Midbrain (tissue), 1 donor: ENCODE measurements at places on chromosomes 5 and 9.
A peak's percentile ranks its signal among the peaks of the same experiment; 100 is the strongest.

- DNase-seq, result no peak
These were observed 37.9 kb downstream of the PLEKHG4B start for GRCh38 chr5:129820-130219.

- peak; percentile 32 for DNase-seq
These were observed 185.9 kb upstream of the RASA1 start for GRCh38 chr5:87081511-87082372.

GRCh38 chr5:126339215-126339805 is 83.9 kb upstream of the GRAMD2B start:
- peak; percentile 66 for DNase-seq

DNA sequence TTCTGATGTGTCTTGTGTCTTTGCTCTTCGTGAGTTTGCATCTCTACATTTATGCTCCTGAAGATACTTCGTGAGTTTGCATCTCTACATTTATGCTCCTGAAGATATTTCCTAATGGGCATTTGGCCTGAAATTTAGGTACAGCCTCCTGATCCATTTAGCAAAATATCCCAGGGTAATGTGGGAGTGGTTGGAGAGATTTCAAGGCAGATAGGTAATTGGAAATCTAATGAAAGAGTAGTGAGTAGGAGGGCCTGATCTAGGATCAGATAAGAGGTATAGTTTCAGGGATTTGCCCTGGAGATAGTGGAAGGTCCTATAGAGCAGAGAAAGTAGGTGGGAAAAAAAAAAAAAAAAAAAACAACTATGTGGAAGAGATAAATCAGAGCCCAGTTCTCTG is 14.6 kb upstream of the SNX2 start:
- no peak for DNase-seq

DNA sequence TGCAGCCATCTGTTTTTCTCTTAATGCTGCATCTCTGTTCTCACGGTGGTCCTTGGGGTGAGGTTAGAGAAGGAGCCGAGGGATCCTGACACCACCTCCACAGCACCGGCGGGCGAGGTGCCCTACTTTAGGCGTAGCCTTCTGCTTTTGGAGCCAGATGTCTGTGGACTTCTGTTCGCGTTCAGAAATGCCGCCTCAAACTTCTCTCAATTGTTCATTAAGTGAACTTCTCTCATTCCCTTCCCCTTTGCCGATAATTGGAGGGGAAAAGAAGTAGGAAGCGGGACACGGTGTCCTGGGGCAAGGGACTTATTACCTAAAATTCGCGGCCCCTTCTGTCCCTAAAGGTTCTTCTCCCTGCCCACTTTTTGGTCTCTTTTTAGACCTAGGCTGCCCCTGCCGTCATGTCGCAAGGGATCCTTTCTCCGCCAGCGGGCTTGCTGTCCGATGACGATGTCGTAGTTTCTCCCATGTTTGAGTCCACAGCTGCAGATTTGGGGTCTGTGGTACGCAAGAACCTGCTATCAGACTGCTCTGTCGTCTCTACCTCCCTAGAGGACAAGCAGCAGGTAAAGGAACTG is 455 bp downstream of the KIF20A start:
- DNase-seq, result no peak

DNA sequence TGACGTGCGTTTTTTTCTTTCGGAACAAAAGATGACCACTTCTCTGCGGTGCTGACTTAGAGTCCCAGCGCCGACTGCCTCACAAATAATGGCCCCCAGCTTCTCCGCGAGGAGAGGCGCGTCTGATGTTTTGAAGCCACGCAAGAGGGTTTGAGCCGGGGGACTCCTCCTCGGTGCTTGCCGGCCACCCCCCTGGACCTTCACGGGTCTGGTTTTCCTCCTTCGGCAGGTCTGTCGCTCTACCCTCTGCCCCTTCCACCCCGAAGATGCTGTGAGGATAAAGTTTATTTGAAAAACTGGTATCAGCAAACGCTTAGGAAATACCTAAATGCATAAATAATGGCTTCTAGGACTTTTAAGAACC is 584 bp downstream of the USP20 start:
- DNase-seq, result no peak

DNA sequence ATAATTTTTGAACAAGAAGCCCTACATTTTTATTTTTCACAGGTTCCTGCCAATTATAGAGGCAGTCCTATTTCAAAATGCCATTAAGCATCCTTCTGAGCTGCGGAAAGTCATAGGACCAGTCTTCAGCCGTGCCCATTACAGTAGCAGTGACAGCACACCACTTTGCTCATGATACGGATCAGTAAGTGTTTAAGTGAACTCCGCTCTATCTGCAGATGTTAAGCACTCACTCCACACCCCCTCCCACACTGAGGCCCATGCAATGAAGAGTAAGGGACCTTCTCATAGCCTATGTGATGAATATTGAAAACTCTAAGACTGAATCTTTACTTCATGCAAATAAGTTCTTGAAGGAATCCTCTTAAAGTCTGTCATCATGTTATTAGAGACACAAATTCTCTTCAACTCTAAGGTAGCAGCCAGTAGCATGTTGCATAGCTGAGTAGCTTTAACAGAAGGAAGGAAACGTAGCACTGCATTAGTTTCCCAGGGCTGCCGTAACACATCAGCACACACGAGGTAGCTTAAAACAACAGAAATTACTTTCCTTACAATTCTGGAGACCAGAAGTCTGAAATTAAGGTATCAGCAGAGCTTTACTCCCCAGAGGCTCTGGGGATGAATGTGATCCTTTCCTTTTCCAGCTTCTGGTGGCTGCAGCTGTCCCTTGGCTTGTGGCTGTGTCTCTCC is 20.3 kb upstream of the TAF11L2 start:
- no peak for DNase-seq

DNA sequence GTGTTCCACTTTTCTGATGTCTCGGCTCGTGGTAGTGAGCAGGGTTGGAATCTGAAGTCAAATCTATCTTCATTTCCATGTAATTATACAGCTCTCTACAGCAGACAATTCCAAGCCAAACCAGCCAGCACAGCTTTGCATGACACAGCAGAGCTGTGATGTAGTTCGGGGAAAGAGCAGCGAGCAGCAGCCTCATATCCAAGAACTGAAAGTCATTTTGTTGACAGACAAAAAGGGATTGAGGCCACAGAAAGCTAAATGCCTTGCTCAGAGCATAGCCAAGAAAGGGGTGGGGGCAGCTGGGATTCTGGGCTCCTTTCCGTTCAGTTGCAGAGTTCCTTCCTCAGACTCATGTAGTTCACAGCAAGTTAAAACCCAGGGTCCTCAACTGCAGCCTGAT is 32.1 kb downstream of the LCP2 start:
- DNase-seq, result peak; percentile 87

DNA sequence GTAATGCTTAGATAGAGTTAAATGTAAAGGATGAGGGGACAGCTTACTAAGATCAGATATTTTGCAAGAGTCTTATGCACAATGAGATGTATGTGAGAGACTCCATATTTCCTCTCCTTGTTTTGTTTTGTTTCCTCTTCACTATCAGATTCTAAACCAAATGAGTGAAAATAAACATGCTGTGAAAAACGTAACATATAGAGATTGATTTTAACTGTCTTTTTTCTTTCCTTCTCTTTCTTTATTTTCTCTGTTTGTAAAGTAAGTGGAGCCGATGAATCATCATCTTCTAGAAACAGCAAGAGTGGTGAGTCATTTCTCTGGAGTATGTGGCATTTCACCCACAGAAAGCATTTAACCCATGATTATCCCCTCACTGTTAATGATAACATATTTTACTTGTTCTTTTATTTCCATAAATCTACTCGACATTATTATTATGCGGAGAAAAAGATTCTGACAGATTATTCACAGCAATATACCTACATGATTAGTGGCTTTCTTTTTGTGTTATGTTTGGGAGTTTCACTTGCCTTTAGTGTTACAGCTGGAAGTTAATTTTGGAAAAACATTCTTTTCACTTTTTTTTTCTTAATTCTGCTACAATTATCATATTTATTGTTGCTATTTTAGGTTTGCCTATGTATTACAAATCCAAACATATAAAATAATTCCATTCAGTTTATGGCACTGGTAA is 2.1 kb upstream of the ANXA1 start:
- DNase-seq, result no peak

DNA sequence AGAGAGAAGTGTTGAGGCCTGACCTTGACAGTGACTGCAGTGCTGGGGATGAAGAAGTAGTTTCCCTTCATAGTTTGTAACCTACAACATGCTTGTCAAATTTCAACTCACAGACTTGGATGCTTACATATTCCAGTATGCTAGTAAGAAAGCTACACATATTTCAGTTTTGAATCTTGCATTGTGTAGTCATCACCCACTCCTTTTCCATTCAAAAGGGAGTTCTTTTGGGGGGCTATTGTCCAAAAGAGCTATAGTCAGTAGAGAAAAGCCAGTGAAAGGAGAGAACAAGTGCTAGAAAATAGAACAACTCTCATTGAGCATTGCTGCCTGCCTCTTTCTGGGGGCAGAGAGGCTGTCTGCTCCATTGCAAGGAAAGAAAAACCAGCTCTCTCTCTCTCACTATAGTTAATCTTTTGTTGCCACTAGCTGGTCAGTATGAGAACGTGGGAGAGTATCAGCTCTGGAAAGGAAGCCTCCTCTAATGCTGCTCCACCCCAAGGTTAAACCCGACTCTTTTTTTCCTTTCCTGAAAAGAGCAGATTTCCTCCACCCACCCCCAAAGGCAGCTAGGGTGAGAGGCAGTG is 7.3 kb downstream of the ASTN2 start:
- peak; percentile 70 for DNase-seq

GRCh38 chr5:139768807-139769465 is 26.7 kb upstream of the PSD2 start:
- no peak for DNase-seq

DNA sequence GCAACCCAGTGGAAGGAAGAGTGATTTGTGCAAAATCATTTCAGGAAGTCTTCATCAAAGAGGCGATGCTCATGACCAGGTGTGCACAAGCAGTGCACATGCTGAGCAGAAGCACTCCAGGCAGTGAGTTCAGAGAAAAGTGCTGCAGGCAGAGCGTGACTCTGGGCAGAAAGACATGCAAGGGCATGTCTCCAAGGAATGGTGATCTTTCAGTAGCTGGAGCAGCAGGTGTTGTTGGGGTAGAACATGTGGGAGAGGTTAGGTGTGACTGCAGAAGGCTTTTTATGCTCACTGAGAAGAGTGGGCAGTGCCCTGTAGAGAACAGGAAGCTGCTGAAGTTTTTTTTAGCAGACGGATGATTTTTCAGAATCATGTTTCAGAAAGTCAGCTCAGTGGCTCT is 545.4 kb upstream of the TLE4 start:
- DNase-seq, result no peak

DNA sequence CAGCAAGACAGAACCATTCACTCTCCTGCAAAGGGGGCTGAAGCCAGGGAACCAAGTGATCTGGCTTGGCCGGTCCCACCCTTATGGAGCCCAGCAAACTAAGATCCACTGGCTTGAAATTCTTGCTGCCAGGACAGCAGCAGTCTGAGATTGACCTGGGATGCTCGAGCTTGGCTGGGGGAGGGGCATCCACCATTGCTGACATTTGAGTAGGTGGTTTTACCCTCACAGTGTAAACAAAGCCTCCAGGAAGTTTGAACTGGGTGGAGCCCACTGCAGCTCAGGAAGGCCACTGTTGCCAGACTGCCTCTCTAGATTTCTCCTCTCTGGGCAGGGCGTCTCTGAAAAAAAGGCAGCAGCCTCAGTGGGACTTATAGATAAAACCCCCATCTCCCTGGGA is 60.5 kb downstream of the TNFSF8 start:
- no peak for DNase-seq

- DNase-seq, result no peak
These were observed 368.3 kb upstream of the ST8SIA4 start for GRCh38 chr5:101271416-101271815.

GRCh38 chr5:150448952-150449516 is 505 bp downstream of the RPS14 start:
- no peak for DNase-seq

DNA sequence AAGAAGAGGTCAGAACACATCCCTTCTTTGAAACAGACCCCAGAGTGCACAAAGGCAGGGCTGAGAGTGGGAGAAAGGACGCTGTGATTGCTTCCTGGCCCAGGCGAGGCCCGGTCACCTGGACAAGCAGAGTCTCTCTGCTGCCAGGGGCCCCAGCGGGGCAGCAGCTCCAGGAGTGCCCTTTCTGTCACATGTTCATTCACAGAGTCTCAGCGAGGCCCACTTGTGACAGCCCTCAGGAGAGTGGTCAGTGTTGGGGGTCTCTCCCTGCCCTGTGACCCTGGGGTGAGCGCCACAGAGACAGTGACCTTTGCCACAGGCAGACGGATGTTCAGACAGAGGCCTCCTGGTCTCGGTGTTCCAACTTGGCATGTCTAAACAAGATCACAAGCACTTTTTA is 130.2 kb upstream of the IRX4 start:
- no peak for DNase-seq

GRCh38 chr5:38764937-38765391 is 80.8 kb upstream of the OSMR start:
- DNase-seq, result no peak

DNA sequence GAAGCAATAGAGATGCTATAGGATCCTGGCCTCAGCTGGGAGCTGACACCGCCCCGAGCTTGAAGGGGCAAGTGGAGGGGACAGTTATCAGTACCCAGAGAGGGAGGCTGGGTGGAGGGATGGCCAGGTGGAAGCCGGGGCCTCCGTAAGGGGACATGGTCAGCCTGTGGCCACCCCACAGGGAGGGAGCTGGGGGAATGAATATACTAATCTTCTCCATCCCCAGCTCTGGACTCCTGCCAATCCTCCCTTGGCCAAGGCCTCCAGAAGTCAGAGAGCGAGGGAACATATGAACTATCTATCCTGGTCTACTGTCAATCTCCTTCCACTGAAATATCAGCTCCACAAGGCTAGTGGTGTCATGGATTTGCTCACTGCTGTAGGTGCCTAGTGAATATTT is 109.3 kb downstream of the BOD1 start:
- DNase-seq, result no peak

- no peak for DNase-seq
These were observed 166.0 kb downstream of the HMHB1 start for GRCh38 chr5:143977891-143978461.

GRCh38 chr5:59542851-59543820 is 350.4 kb downstream of the PDE4D start:
- peak; percentile 60 for DNase-seq

DNA sequence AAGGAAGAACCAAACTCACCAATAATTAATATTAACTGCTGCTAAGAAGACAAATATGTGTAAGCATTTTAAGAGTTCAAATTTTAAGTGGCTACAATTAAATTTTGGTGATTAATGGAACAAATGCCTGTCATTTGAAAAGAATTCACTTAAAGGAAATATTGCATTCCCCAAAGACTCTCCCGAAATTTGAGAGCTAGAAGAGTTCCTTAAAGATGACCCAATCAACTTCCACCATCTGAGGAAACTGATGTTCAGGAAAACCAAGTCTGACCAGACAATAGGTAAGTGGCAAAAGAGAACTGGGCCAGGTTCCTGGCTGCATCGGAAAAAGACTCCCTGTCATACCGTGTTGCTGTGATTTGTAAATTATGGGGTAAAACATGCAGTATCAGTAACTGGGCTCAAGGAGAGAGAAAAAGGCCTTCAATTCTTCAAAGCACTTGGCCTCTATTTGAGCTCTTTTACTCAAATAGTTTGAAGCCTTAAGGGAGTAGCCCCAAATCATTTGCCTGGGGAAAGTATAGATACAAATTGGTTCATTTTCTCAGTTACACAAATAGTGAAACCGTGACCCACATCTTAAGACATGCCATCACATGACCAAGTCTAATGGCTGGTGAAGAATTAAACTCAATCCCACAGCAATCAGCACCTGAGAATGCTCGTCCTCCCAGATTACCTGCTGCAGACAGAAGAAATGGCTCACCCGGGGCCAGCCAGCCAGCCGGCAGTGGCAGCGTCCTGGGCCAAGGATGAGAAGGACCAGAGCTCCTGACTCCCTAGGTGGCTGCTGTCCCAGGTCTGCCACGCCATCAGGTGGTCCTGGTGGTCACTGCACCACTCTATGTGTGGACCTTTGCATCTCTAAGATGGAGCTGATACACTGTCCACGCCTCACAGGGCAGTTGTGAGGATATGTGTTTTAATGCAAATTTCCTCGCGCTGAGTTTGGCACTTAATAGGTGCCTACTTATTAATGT is 162.9 kb downstream of the TTLL11 start:
- DNase-seq, result no peak
